ENCODE measurements at places on chromosomes 3 and 15. TPM values are rescaled to one million over a fixed set of nuclear protein-coding genes. Genes with fewer than 3 reads are reported as not detected.

GRCh38 chr3:14122301-14122700, 2.4 kb downstream of the CHCHD4 start:
- no peak for DNase-seq

SEC11A gene
- 164 TPM for polyA plus RNA-seq

SACM1L gene
- polyA plus RNA-seq, result 23.4 TPM

- DNase-seq, result no peak
These were observed at the start of gene BCL2A1 for GRCh38 chr15:79970624-79971434. TSS of gene BCL2A1 (minus strand) at chr15:79971196. CDS start at chr15:79971119, 77 bp downstream.

CELF6 gene
- 3.0 TPM for polyA plus RNA-seq

Measured in urinary bladder (tissue), 4 donors.